Activated T-cell treated with anti-CD3 and anti-CD28 coated beads for 4 hours (primary cell): ENCODE measurements at places on chromosomes 1 and 21.

DNA sequence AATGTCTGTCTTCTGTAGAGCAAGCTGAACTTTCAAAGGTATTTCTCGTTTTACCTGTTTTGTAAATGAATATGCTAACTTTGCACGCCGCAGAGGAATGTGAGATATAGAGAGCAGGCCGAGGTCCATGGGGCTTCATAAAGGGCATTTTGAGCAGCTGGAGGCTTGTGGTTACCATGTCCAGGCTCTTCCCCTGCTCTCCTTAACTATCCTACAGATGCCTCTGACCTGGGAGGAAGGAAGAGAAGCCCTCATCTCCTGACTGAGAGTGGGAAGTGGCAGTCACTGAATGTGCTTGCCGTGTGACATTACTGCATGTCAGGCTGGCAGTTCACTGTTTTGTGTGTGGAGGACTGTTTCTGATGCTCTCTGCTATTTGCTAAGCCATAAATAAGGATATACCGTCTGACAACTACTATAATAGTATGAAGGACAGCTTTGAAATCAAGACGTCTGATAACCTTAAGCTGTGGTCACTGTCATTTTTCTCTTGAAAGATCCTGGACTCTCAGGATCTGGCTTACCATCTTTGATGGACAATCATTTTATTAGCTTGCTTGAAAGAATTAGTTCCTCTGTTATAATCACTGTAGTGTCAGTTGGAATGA lies 92.2 kb downstream of the DYRK1A start:
- no peak for DNase-seq

- no peak for DNase-seq
These were observed 794 bp upstream of the FAM76A start for GRCh38 chr1:27724961-27725373.

DNA sequence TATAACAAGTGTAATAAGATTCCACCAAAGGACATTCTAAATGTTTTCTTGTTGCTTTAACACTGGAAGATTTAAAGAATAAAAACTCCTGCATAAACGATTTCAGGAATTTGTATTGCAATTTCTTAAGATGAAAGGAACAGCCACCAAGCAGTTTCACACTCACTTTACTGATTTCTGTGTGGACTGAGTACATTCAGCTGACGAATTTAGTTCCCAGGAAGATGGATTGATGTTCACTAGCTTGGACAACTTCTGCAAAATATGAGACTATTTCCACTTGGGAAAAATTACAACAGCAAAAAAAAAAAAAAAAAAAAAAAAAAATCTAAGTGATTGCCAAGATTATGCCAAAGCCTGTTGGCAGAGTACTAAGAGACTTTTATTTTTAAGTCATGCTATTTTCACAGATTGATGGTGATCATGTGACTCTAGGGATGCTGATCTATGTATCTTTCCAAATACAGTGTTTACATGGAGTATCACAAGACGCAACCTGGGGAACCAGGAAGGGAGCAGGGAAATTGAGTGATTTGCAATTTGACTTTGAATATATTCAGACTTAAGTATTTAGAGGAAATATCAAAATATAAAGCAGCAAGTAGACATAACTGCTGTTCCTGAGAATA lies 341.0 kb downstream of the NTNG1 start:
- DNase-seq = no peak

GRCh38 chr1:10745383-10745782 lies 51.1 kb downstream of the CASZ1 start:
- no peak for DNase-seq

DNA sequence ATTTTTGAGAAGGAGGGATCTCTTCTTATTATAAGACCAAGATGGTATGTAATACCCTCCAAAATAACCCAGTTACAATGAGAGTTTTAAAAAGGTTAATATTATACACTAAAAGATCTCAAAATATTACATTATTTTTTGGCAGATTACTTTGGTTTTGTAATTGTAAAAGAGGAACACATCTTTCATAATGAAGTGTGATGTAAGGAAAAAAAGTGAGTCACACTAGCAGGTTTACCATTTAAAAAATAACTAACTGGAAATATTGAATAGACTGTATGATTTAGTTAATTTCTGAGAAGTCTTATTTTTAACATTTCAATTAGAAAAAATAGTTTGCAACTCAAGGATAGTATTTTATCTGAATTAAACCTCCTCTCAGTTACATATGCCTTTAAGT lies 1.1 kb downstream of the F5 start:
- no peak for DNase-seq

DNA sequence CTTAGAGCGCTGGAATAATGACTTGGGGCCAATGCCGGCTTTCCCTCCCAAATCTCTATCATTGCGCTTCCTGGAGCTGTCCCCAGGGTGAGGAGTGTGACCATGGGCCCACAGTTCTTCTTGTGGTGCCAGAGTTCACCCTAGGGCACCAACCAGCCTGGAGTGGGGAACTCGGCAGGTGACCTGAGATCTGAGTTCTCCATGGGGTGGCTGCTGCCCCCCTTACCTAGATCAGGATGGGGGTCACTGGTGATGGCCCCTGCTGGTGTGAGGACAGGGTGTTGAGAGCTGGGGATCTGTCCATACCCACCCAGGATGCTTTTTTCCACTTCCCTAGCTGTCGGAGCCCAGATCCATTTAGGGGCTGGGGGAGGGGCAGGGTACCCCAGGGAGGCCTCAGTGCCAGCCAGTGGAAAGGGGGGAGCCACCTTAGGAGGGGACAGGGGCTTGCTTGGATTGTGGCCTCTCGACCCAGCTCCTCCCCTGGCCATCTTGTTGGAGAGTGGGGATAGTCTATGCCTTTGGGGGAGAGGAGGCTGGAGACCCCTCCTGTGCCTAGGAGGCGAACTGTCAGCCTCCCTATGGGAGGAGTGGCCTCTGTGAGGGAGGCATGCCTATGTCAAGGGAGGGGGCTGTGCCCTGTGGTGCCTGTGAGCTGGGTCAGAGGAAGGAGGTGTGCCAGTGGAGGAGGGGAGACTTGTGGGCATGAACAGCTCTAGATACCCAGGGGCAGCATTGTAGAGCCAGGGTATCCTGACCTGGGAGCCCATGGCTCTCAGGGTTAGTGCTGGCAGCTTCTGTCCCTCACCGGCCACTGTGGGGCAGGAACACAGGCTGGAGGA lies 1.7 kb downstream of the FOXO6 start:
- no peak for DNase-seq

DNA sequence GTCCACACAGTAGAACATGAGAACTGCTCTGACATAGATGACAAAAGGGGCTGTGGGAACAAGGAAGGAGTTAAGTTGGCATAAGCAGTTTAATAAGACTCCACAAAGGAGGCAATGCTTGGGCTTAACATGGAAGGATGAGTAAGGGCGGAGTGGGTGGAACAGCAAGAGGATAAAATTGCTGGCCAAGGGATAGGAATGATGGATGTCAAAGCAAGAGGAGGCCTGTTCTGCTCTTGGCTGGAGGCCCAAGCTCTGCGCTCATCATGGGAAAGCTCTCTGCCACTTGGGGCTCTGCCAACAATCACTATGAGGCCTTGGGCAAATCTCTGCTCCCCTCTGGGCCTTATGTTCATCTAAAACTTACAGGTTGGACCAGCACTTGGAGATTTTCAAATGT lies 98.3 kb upstream of the CAMK1G start:
- no peak for DNase-seq

DNA sequence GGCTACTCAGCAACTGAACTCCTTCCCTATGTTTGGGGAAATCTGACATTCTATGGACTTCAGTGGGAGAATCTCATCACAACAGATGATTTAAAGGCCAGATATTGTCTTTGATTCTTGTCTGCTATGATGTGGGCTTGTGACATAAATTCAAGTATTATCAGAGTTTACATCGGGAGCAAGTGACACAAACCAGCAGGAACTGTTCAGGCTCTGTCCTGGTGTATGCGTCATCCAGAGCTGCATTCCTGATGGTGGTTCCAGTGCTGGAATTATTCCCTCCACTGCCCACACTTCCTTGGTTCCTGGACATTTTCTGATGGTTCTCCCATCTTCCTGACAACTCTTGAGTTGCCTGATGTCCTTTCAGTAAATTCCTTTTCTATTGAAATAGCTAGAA lies 10.8 kb upstream of the LSM10 start:
- no peak for DNase-seq

DNA sequence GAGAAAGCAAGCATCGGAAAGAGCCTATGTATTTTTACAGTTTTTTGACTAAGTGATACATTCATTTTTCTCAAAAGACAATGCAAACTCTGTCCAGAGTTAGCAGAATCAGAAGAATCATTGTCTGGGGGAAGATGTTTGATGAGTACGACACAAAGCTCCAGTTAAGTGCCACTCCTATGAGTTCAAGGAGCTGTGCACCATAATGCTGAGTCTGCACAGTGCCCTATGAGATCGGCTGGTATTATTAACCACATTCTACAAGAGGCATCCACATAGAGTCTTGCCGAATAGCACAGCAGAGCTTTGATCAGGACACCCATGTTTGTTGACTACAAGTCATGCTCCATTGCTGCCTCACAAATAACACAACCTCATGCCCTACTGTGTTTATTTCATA lies 54.9 kb upstream of the RAP1GAP start:
- DNase-seq = no peak

- DNase-seq = no peak
These were observed 1.5 kb downstream of the ITSN1 start for GRCh38 chr21:33643658-33644311.

DNA sequence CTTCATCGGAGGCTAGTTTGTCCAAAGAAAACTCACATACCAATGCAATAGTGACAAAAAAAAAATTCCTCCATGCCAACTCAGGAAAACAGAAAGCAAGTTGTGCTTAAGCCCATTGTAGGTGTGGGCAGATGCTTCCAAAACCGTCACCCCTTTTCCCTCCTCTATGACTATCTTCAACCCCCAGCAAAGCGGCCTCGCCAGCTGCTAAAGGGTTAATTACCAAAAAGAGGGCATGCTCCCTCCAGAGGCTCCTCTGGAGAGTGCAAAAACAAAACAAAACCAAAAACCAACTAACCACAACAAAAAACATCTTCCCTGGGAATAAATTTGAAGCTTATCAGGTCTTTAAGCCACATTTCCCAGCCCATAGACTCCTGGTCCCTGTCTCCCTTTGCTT lies 1.2 kb downstream of the LMOD1 start:
- no peak for DNase-seq
